ENCODE measurements at places on chromosomes 13 and 19.
A peak's percentile ranks its signal among the peaks of the same experiment; 100 is the strongest.

DNA sequence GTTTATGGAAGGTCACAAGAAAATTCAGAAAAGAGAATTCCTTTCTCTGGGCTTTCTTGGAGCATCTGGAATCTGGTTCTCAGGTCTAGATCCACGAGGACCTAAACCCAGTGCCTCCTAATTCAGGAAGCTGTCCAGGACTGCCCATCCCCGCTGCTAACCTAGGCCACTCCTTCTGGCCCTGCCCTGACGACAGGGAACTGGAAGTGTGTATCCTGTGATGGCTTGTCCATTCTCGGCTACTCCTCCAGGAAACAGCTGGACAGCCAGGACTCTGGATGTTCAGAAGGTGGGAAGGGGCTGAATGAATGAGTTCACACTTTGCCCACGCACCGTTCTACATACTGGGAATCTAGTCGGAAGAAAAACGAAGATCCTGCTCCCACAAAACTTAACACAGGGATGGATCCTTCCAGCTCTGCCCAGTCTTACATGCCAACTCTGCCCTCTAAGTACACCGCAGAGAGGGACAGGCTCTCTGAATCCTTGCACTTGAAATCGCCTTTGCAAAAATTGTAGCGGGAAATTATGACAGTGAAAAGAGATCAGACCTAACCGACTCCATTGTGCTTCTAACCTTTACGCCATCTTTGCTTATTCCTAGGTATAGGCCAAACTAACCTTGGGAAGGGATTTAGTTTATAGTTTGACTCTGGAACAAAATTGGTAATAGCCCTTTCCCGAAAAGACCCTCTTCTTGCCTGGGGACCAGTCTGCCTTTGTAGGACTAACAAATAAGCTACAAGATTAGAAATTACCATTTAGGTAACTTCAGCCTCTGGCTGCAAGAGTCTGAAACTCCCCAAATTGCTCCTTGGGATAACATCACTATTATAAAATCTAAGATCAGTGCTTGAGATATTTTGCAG is 1.8 kb downstream of the LSM4 start:
- DNase-seq, result no peak

DNA sequence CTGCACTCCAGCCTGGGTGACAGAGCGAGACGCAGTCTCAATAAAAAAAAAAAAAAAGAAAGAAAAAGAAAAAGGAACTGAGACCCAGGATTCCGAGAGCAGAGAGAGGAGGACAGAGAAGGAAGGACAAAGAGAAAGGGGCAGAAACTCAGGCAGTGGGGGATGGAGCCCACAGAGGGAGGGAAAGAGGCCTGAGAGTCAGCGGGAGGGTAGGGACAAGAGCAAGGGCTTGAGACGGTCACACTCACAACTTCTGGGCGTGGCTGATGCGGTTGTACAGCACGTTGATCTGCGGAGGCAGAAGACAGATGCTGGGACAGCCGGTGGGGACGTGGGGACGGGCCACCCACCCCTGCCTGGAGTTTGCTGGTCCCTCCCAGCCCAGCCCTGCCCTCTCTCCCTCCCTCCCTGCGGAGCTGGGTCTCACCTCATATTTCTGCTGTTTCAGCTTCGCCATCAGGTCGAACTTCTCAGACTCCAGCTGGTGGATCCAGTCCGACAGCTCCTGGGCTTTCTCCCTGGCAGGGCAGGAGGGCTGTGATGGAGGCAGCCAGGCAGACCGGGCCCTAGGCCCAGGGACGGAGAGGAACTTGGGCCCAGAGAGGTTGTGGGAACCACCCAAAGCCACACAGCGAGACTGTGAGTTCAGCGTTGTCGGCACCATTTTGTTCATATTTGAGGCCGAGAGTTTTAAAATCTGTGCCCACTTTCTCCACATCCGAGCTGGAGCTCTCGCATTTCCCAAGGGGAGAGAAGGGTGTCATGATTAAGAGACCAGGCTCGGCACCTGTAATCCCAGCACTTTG is 15.2 kb downstream of the TNNT1 start:
- no peak for DNase-seq

DNA sequence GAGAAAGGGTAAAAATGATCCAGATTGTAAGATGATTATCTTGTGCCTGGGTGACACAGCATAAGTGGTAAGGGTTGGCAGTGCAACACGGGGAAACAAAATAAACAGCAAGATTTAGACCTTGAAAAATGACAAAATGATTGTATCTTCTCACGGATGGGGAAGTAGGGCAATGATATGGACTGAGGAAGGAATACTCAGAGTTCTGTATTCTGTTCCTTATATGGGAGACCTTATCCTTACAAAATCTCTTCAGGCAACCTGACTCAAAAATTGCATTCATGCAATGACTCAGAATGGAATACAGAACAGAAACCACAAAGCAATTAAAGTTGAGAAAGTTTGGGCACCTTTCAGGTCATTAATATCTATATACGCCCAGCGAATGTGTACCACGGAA is 149.0 kb downstream of the HS6ST3 start:
- DNase-seq, result peak; percentile 57

- no peak for DNase-seq
Measured at GRCh38 chr19:44626048-44626624, 12.8 kb downstream of the IGSF23 start.

DNA sequence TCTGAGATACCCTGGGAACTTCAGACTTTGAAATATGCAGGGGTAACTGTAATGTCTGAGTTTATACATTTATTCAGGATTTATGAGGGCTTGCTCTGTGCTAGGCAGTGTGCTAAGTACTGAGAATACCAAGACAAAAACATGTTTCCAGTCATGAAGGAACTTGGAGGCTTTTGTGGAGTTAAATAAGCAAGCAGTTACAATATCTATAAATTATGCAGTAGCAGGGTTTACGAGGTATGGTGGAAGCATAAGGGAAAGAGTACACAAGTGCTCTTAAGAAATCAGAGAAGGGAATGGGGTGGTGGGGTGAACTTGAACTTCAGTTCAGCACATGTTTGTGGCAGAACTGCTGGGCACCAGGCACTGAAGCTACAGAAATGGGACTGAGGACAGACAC is 28.0 kb downstream of the MAB21L1 start:
- no peak for DNase-seq

DNA sequence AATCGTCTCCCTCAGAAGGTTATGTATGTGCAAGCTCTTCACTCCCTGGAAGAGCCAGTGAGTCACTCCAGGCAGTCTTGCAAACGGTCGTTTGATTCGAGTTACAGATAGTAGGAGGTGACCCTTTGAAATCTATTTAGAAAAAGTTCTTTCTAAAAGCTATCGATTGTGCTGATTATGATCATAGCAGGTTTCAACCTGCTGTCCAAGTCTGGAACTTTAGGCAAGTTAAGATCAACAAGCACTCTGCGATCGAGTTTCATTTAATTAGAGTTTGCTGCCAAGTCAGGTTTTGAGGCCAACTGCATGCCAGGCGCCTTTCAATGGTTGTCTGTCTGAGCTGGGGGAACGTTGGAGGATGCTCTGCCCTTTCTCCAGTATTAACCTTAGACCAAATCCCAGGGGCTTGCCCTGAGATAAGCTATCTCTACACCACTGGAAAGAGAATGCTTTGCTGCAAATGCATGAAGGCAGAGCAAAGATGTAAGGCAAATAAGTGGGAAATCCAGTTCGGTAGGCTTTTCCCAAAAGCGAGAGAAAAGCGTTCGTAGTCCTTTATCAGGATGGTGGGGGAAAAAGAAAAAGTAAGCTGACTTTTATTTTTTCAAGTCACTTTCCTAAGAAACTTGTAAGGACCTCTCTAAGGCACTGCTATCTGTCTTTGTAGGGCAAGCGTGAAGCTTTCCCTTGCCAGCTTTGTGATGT is 287.5 kb downstream of the ATP8A2 start:
- DNase-seq, result no peak

- no peak for DNase-seq
Measured at GRCh38 chr19:29480507-29480906, 45.3 kb upstream of the VSTM2B start.

All from HAP-1 (cell line).